ENCODE measurements at places on chromosomes 12 and 14. TPM values are rescaled to one million over a fixed set of nuclear protein-coding genes. Genes with fewer than 3 reads are reported as not detected.

The FBLN5 gene
- 6.0 TPM for total RNA-seq

The GNB3 gene
- total RNA-seq = 0.38 TPM

The ST8SIA1 gene
- 0.14 TPM for total RNA-seq

The BMP4 gene
- total RNA-seq = 2.7 TPM

GRCh38 chr14:105491366-105491973, 424 bp downstream of the TEDC1 start:
- DNase-seq = no peak

DNA sequence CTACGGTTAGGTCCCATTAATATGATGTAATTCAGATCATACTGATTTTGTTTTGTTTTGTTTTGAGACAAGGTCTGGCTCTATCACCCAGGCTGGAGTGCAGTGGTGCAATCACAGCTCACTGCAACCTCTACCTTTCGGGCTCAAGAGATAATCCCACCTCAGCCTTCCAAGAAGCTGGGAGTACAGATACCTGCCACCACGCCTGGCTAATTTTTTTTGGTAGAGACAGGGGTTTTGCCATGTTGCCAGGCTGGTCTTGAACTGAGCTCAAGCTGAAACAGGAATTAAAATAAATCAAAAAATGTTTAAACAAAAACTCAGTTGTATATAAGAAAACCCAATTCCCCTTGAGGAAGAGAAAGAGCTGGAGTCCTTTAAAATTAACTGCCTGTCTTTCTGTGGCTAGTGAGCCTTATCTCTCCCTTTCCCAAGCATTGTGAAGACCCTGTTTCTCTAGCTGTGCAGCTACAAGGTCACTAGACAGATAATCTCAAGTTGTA, 17.7 kb upstream of the ANAPC7 start:
- no peak for DNase-seq

DNA sequence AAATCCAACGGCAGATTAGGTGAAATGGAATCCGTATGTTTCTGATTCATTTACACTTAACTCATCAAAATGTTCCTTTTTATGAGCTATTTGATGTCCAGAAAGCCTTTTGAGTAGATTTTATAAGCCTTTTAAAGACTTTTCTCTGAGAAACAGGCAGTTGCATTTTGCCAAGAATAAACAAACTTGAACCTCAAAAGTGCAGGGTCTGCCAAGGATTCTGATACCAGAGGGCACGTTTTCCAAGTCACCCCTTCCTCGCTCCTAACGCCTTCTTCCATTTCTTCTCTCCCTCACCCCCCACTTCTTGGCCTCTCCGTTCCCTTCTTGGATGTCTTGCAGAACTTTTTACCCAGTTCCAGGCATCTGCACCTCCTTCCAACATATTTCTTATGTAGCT, 200.6 kb upstream of the TBX3 start:
- DNase-seq = no peak

DNA sequence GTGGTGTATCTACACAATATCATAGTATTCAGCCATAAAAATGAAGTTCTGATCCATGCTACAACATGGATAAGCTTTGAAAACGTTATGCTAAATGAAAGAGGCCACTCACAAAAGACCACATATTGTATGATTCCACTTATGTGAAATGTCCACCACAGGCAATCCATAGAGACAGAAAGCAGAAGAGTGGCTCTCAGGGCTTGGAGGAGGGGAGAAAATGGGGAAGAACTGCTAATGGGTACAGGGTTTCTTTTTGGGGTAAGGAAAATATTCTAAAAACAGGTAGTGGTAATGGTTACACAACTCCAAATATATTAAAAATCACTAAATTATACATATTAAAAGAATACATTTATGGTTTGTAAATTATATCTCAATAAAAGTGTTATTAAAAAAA, 16.5 kb downstream of the SCNN1A start:
- no peak for DNase-seq

GRCh38 chr12:105341010-105341409, 10.5 kb downstream of the C12orf75 start:
- DNase-seq = no peak

Data from kidney epithelial cell (primary cell).